Muscle of leg (tissue), 16 donors: ENCODE measurements at places on chromosomes 11 and 22. TPM values are rescaled to one million over a fixed set of nuclear protein-coding genes. Genes with fewer than 3 reads are reported as not detected.

GRCh38 chr11:32385998-32386397 is 49.3 kb downstream of the WT1 start:
- no peak overlapping the region for H3K4me3 ChIP-seq
- H3K4me1 ChIP-seq = no peaks in the 10 kb centered on the region
- H3K27me3 ChIP-seq = peaks cover 4% of the 10 kb centered on the region
- no peaks in the 10 kb centered on the region for H3K36me3 ChIP-seq
- DNase-seq = peak; percentile 7
- no peak overlapping the region for H3K27ac ChIP-seq

GRCh38 chr22:36125994-36126531 is 34.5 kb downstream of the APOL3 start:
- no peak for DNase-seq
- H3K36me3 ChIP-seq = no peaks in the 10 kb centered on the region
- no peak overlapping the region for H3K27ac ChIP-seq

DNA sequence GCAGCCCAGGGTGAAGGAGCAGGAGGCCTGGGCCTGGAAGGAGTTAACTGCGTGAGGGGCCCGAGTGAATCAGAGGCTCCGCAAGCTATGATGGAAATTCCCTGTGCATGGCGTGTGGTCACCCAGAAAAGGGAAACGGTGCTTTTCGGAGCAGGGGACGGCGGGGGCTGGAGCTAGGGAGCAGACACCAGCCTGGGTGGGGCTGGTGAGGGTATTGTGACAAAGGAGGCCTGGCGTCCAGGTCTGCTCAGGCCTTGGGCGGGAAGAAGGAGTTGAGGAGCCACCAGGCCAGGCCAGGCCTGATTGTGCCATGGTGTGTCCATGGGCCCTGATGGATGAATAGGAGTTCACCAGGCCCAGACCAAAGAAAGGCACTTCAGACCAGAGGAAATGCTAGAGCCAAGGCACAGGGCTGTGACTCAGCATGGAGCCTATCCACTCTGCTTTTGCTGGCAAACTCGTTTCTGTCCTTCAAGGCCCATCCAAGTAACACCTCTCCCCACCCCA is 12.8 kb upstream of the SPI1 start:
- H3K27me3 ChIP-seq = no peaks in the 10 kb centered on the region
- H3K27ac ChIP-seq = peak overlapping the region; percentile 59
- peaks cover 43% of the 10 kb centered on the region for H3K4me1 ChIP-seq

GRCh38 chr11:118971646-118972045 is at the start of gene FOXR1:
Gene FOXR1, plus strand, starts transcription at chr11:118971761. Its CDS starts 171 bp downstream, at chr11:118971932.
- no peaks in the 10 kb centered on the region for H3K4me1 ChIP-seq
- no peak within 1 kb of the TSS for H3K27ac ChIP-seq
- peaks cover 11% of the 10 kb centered on the region for H3K27me3 ChIP-seq
- DNase-seq = no peak
- no peak within 1 kb of the TSS for H3K4me3 ChIP-seq

- peak; percentile 89 for DNase-seq
- no peaks in the 10 kb centered on the region for H3K36me3 ChIP-seq
- H3K4me3 ChIP-seq = no peak within 1 kb of the TSS
These were observed at the start of gene GRAMD4 for GRCh38 chr22:46619830-46620501. Gene GRAMD4, plus strand, starts transcription at chr22:46620386. Its CDS starts 6,414 bp downstream, at chr22:46626800.

- no peaks in the 10 kb centered on the region for H3K4me1 ChIP-seq
- no peak overlapping the region for H3K27ac ChIP-seq
- no peak overlapping the region for H3K4me3 ChIP-seq
These were observed 101.1 kb upstream of the FAT3 start for GRCh38 chr11:92123540-92123939.

GRCh38 chr11:32255841-32256240 is 165.0 kb downstream of the RCN1 start:
- no peak overlapping the region for H3K4me3 ChIP-seq
- no peaks in the 10 kb centered on the region for H3K4me1 ChIP-seq
- no peaks in the 10 kb centered on the region for H3K36me3 ChIP-seq
- H3K27me3 ChIP-seq = no peaks in the 10 kb centered on the region
- DNase-seq = peak; percentile 64
- no peak overlapping the region for H3K27ac ChIP-seq

DNA sequence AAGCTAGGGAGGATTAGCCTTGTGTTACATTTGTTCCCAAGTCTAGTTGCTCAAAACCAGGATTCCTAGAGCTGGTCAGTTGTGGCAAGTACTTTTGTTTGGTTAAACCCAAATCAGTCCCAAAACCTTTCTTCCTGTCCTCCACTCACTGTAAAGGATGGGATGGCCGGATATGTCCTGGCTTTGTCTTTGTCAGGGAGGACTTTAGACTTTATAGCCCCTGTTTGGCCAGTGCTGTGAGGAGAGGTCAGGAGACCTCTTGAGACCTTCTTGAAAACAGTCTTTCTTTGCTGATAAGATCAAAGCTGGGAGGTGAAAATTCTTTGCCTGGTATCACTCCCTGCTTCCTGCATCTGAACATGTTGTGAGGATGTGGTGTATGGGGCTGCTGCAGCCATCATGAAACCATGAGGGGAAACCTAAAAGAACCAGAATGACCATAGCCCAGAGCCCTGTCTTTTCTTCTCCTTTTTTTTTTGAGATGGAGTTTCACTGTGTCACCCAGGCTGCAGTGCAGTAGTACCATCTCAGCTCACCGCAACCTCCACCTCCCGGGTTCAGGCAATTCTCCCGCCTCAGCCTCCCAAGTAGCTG is 43.6 kb upstream of the FTH1 start:
- no peaks in the 10 kb centered on the region for H3K4me1 ChIP-seq
- H3K27ac ChIP-seq = no peak overlapping the region
- no peak overlapping the region for H3K4me3 ChIP-seq
- no peaks in the 10 kb centered on the region for H3K27me3 ChIP-seq

DNA sequence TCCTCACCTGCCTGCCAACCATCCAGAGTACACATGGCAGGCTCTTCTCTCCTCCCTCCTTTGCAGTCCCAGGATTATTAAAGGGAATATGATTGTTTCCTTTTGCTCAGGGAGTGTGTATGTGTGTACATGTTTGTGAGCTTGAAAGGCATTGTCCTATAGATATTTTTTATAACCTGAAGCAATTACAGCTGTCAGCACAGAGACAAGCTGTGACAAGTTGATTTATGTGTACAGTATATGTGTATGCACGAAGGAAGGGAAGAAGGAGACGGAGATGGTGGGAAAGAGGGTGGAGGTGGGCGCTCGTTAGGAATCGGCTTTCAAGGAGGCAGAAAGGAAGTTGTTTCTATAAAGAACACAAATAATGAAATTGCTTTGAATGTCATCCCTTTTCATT is 537.0 kb downstream of the NTM start:
- peaks cover 2% of the 10 kb centered on the region for H3K36me3 ChIP-seq
- no peak overlapping the region for H3K27ac ChIP-seq
- H3K27me3 ChIP-seq = peaks cover 26% of the 10 kb centered on the region
- no peak for DNase-seq
- no peak overlapping the region for H3K4me3 ChIP-seq

DNA sequence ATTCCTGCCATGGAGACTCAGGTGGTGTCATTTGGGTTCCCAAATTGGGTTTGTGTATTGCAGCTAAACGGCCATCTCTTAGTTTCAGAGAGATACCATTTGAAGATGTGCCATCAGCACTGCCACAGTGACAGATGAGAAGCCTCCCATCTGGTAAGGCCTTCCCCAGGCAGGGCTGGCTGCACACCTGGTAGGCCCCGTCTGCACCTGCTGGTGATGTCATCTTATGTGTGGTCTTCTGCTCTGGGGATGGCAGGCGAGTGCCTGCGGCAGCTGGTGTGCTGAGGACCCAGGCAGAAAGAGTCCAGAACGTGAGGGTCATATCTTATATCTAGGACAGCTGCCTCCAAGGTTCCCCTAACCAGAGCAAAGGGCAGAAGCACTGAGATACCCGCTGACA is 100.6 kb downstream of the CSNK2A3 start:
- no peak for DNase-seq
- H3K27me3 ChIP-seq = peaks cover 2% of the 10 kb centered on the region
- no peak overlapping the region for H3K4me3 ChIP-seq
- H3K4me1 ChIP-seq = no peaks in the 10 kb centered on the region
- H3K36me3 ChIP-seq = no peaks in the 10 kb centered on the region

DNA sequence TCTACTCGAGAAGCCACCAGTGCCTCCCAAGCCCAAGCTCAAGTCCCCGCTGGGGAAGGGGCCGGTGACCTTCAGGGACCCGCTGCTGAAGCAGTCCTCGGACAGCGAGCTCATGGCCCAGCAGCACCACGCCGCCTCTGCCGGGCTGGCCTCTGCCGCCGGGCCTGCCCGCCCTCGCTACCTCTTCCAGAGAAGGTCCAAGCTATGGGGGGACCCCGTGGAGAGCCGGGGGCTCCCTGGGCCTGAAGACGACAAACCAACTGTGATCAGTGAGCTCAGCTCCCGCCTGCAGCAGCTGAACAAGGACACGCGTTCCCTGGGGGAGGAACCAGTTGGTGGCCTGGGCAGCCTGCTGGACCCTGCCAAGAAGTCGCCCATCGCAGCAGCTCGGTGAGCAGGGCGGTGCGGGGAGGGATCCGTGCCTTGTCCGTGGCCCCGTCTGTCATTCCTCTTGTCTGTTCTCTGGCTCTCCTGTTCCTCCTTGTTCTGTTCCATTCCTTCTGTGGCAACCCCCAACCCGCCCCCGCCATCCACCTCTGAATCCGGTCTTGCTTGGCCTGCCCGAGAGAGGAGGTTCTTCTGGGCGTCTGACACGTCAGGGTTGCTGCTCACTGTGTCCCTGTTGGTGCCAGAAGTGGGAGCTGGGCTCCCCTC is 15.8 kb upstream of the ACR start:
- peaks cover 2% of the 10 kb centered on the region for H3K36me3 ChIP-seq
- peaks cover 9% of the 10 kb centered on the region for H3K4me1 ChIP-seq
- H3K27ac ChIP-seq = no peak overlapping the region
- peaks cover 28% of the 10 kb centered on the region for H3K27me3 ChIP-seq

- H3K27ac ChIP-seq = peak overlapping the region; percentile 76
- H3K4me1 ChIP-seq = peaks cover 7% of the 10 kb centered on the region
- H3K4me3 ChIP-seq = no peak overlapping the region
- no peak for DNase-seq
These were observed 5.8 kb downstream of the MRPL23 start for GRCh38 chr11:1952806-1953482.

GRCh38 chr11:102950622-102951081 is 4.9 kb downstream of the MMP13 start:
- H3K36me3 ChIP-seq = no peaks in the 10 kb centered on the region
- no peak overlapping the region for H3K4me3 ChIP-seq
- no peaks in the 10 kb centered on the region for H3K27me3 ChIP-seq
- H3K27ac ChIP-seq = no peak overlapping the region

The CSF2RB gene
- 1.8 TPM for total RNA-seq

The GANAB gene
- total RNA-seq = 92.8 TPM

The CALCB gene
- 0.66 TPM for total RNA-seq
